ENCODE measurements at places on chromosomes 6 and 20.

- DNase-seq: no peak
Measured at GRCh38 chr6:42629845-42630244, 66.0 kb downstream of the UBR2 start.

- no peak for DNase-seq
Measured at GRCh38 chr20:39839399-39840119, 849.5 kb downstream of the MAFB start.

DNA sequence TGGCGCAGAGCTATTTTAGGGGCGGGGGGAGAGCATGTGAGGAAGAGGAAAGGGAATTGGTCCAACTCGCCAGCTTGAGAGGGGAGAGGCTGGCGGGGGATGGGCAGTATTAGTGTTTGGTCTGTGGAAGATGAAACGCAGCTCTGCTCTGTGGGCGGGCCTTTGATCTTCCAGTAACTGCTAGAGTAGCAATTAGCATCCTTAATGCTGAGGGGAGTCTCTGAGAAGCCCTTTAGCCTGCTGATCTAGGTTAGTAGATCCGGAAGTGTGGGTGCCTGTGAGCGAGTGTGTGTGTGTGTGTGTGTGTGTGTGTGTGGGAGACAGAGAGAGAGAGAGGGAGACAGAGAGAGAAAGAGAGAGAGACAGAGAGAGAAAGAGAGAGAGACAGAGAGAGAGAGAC is 117.2 kb upstream of the BACH2 start:
- no peak for DNase-seq

DNA sequence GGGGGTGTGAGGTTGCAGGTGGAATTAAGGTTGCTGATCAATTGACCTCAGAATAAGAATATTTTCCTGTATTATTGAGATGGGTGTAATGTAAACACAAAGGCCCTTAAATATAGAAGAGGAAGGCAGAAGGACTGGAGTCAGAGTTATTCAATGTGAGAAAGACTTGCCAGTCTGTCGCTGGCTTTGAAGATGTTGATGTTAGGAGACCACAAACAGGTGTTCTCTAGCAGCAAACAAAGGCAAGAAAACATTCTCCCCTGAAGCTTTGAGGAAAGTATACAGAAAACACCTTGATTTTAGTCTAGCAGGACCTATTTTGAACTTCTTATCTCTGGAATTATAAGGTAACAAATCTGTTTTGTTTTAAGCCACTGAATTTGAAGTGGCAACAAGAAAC is 138.9 kb upstream of the PTPRK start:
- DNase-seq: no peak

GRCh38 chr20:17634661-17635331 is 47.2 kb downstream of the RRBP1 start:
- DNase-seq: no peak

DNA sequence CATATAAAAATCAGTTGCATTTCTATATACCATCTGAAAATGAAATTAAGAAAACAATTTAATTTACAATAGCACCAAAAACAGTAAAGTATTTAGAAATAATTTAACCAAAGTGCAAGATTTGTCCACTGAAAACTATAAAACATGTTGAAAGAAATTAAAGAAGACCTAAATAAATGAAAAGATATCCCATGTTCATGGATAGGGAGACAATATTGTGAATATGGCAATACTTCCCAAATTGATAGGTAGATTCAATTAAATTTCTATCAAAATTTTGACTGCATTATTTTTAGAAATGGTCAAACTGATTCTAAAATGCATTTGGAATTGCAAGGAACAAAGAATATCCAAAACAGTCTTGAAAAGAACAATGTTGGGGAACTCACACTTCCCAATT is 17.6 kb upstream of the POU3F2 start:
- no peak for DNase-seq

GRCh38 chr6:25042036-25042521 is 106.3 kb upstream of the RIPOR2 start:
- no peak for DNase-seq

GRCh38 chr20:40655451-40655850 is 33.6 kb downstream of the MAFB start:
- DNase-seq: no peak

Data from SIG-M5 (cell line).